Stimulated activated naive B cell treated with anti-CD40 and anti-IgM and Interleukin-4, amounts not matched to agents 10 μg/mL and 1 μg/mL and 100 μg/mL, for 72 hours (primary cell): ENCODE measurements at places on chromosomes 3 and 15.

DNA sequence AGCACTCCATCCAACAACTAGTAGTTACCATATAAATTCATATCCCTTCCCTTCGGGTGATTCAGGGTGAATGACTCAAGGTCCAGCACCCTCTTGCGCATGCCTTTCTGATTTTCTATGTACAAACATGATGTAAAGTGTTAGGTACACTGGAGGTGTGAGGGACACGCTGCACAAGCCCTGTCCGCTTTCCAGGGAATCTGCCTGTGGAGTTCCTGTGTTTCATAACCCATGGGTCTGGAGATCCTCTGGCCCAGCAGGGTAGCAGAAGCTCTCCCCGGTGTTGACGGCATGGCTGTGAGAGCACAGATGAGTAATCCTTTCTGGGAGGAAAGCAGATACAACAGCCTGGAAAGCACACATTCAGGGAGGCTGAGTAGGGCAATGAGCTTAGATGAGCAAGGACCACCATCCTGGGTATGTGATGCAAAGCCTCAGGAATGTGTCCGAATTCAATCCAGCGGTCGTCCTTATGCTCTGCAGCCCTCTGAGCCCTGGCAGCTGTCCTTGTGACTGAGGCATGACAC, 142.9 kb upstream of the TP63 start:
- no peak for DNase-seq

- no peak for DNase-seq
Observed at GRCh38 chr3:60594025-60594424, 657.2 kb downstream of the FHIT start.

DNA sequence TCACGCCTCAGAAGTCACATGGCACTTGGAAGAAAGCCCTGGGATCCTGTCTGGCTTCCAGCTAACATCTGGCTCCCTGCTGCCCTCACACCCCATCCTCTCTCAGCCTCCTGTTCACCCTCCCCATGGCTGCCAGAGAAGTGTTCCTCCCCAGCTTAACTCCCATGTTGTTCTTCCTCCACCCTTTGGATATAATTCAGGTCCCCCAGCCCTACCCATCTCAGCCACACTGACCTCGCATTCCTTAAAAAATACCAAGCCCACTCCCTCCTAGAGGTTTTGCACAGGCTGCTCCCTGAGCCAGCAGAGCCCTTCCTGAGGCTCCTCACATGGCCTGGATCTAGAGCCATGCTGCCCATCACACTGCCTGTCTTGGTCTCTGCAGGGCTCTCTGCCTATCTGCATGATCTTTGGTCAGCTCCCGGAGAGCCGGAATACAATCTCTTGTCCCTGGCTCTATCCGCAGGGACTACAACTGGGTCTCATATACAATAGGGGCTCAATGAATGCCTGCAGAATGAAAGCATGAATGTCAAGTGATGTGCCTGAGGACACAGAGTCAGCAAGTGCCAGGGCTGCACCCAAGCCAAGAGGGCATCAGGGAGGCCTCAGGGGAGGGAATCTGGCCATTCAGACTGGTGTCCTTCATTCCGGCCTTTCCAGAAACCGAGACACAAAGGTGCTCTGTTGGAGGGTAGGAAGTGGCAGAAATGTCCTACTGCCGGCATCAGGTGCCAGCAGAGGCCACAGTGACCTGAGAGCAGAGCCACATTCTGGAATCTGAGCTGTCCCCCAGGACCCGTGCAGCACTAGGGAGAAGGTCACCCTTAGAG, 3.8 kb upstream of the TKT start:
- no peak for DNase-seq

DNA sequence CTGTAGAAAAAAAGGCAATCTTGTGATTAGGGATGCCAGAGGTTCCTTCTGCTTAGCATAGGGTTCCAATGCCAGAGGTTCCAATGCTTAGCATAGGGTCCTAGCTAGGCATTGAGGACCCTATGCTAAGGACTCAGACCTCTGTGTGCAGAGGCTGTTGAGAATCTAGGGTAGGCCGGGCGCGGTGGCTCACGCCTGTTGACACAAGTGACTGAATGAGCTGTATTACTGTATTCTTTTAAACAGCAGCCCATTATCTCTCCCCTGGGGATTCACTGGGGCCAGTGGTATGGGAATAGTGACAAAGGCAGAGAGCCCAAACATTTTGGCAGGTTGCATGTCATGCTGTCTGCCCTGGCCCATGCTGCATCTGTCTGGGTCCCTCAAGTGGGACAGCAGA, 16.2 kb downstream of the PAK6 start:
- no peak for DNase-seq

- DNase-seq: no peak
Observed at GRCh38 chr15:31320022-31320421, 6.6 kb upstream of the KLF13 start.
